ENCODE measurements at places on chromosomes 12 and 14.

- peak; percentile 27 for DNase-seq
Observed at GRCh38 chr12:13197526-13198143, 1.1 kb downstream of the EMP1 start.

DNA sequence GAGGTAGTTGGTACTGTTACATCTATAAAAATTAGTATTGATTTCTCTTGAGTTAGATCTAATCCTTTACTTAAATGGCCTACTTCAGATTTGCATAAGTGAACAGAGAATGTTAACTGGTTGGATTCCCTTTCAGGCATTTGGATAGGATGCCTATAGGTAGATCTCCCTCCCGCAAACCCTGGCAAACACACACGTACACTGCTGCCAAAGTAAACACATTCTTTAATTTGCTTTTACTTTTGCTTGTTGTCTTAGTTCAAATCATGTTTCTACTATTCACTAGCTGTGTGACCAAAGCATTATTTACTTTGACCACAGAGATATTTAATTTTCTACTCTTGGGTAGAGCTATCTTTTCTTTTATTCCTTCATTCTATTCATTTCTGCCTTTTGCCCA lies 936.1 kb upstream of the FBXO33 start:
- DNase-seq: no peak

DNA sequence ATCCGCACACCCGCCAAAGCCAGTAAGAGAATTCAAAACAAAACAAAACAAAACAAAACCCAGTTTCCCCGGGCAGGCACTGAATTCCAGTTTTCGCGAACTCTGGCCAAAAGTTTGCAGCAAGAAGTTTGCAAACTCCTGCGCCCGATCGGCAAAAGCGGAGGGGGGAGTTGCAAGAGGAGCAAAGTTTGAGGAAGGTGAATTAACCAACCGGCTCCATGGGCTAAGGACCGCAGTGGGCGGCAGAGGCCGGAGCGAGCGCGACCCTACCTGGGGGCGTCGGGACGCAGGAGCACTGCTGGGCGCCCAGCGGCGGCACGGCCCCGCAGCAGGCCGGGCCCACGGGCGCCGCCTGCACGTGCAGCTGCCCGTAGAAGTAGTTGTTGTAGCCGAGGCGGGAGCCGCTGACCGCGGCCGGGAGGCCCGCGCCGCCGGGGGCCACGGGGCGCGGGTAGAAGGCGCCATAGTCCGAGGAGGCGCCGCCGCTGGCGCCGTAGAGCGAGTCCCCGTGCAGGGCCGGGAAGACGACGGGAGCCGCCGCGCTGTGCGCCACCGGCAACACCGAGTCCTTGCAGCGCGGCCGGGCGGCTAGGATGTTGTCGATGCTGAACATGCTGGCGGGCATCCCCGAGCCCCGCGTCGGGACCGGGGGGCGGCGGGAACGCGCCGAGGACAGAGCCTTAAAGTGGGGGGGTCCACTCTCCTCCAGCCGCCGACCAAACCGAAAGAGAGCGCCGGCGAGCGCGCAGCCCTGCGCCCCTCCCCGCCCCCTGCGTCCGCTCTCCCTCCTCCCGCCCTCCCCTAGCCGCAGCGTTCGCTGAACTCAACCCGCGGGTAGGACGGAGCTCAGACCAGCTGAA lies at the start of gene GSC:
Gene GSC, minus strand, starts transcription at position 723 of the 860 bp plus-strand sequence. Its CDS starts 98 bp downstream, at position 625.
- DNase-seq: peak; percentile 32

DNA sequence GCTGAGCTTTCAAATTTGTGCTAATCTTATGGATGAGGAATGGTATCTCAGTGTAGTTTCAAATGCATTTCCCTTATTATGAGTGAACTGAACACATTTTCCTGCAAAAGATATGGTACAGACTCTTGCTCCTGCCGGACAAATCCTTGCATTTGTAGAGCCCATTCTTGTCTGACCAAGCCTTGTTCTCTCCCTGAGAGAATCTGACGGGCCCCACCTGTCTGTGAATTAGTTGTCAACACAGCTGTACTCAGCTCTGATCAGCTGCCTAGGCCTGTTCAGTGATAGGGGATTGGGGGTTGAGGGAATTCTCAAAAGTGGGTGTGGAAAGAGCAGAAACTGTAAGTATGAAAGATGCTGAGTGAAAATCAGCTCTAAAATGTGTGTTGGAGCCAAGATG lies 42.8 kb upstream of the SCN8A start:
- DNase-seq: no peak

DNA sequence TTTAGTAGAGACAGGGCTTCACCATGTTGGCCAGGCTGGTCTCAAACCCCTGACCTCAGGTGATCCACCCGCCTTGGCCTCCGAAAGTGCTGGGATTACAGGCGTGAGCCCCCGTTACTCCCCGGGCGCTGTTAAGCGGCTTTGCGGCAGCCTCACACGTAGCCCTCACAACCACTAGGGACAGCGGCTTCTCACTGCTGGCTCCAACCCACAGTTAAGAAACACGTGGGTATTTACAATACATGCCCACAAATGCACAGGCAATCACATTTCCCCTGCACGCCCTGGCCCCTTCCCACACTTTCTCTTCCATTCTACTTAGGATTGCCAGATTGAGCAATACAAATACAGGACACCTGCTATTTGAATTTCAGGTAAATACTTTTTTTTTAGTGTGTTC lies 37.0 kb upstream of the EIF5 start:
- DNase-seq: no peak

DNA sequence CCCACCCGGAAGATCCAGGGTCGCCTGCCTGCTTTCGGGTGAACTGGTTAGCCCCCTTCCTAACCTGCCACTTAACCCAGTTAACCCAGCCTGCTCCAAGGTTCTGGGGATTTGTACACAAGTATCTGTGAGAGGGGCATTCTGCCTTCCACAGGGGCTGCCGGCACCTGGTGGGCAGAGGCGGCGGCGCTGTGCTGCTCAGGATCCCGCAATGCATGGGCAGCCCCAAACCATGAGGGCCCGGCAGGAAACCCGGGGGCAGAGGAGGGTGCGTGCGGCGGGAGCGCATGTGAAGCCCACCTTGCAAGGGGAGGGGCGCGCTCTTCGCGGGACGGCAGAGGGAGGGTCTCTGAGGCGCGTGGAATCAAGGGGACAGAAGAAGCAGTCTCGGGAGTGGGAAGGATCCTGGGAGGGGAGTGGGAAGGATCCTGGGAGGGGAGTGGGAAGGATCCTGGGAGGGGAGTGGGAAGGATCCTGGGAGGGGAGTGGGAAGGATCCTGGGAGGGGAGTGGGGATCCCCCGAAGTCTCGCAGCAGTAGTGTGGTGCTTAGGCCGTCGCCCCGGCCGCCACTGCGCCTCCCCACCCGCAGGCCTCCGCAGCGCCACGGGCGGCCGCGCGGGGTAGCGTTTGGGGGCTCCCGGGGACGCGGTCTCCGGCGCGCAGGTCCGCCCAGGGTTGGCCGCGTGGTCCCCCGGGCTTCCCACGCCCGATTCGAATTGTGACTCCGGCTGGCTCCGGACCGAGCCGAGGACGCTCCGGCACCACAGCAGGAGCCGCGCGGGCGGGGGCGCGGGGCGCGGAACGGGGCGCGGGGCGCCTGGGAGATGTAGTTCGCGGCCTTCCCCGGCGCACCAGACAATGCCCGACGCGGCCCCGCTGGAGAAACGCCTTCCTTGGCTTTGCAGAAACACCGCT lies 4.9 kb upstream of the MTA1 start:
- DNase-seq: peak; percentile 83

DNA sequence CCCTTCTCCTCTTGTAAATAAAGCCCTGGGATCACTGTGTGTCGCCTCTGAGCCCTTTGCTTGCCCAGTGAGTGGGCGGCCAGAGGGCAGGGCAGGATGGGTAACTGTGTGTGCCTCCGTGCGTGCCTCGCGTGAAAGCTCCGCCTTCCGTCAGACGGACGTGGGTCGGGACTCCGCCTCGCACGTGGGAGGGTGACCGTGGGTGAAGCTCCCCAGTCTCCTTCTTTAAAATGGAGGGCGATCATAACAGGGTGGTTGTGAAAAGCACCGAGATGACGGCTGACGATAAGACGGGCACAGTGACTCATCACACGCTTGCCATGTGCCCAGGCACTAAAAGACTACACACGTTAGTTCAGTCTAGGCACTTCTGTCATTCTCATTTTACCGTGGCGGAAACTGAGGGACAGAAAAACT lies 9.2 kb downstream of the PHB2 start:
- DNase-seq: peak; percentile 63

GRCh38 chr12:10361622-10362021 lies 28.2 kb downstream of the KLRK1 start:
- DNase-seq: no peak

DNA sequence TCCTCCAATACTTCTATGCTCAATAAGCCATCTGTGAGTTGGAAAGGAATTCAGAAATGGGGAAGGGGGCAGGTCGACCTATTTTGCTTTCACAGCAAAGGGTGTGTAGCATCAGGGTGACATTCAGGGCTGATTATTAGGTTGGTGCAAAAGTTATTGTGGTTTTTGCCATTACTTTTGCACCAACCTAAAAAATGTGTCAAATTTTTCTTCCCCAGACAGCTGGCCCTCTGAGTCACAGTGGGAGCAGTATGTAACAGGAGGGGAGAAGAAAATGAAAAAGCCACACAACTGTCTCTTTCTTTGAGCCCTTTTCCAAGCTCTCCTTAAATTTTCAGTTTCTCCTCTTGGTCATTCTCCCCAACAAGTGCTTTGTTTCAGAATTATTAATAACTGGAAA lies 47.1 kb upstream of the GZMB start:
- no peak for DNase-seq

- DNase-seq: no peak
Observed at GRCh38 chr14:65258391-65258790, 154.1 kb upstream of the FUT8 start.

DNA sequence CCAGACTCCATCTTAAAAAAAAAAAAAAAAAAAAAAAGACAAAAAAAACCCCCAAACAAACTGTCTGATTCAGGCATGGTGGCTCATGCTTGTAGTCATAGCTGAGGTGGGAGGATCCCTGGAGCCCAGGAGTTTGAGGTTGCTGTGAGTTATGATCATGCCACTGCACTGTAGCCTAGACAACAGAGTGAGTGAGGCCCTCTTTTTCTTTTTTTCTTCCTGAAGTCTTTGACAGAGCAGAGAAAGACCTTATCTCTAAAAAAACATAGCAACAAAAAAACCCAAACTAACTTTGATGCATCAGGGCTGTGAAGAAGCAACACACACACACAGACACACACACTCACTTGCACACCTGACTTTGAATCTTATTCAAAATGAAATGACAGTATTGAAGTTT lies 7.7 kb upstream of the AMN1 start:
- no peak for DNase-seq

DNA sequence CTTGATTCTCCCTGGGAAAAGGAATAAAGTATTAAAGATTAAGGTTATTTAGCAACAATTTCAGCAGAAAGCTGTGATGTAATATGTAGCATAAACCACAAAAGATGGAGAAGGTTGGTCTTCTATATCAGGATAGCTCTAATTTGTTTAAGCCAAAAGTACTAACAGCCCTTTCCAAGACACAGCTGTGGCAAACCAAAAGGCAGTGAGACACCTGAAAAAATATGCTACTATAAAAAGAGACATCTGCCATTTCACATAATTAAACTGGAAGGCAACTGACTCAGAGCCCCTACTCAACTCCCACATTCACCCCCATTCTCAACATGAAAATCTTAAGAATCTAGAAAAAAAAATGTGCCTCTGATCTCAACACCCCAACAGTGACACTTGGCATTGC lies 390.2 kb upstream of the PRICKLE1 start:
- DNase-seq: no peak

- DNase-seq: no peak
Observed at GRCh38 chr12:128004383-128004938, 262.5 kb upstream of the TMEM132C start.

DNA sequence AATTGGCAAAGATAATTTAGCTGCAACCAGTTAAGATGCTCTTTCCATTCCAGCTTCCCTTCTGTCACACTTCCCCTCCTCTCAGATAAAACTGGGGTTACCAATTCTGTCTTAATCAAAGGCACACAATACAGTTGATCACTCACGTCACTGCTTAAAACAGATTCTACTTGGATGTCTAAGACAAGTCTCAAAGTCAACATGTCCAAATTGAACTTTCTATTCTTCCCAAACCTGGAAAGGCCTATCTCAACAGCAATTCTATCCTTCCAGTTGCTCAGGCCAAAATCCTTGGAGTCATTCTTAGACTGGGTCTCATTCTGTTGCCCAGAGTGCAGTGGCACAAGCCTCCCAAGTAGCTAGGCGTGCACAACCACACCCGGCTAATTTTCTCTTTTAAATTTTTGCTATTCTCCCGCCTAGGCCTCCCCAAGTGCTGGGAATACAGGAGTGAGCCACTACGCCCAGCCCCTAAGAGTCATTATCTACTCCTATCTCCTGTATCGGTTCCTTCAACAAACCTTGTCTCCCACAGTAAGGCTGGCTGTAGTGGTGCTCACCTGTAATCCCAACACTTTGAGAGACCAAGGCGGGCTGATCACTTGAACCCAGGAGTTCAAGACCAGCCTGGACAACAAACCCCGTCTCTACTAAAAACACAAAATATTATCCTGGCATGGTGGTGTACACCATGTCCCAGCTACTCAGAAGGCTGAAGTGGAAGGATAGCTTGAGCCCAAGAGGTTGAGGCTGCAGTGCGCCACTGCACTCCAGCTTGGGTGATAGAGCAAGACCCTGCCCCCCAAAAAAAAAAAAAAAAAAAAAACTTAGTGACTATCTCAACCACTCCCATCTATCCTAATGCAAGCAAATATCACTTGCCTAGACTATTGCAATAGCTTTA lies 4.7 kb downstream of the RPS29 start:
- DNase-seq: no peak

GRCh38 chr12:54398218-54398617 lies 13.7 kb upstream of the ZNF385A start:
- DNase-seq: no peak

- no peak for DNase-seq
Observed at GRCh38 chr12:104710940-104711689, 247.0 kb downstream of the SLC41A2 start.

- DNase-seq: no peak
Observed at GRCh38 chr14:104467641-104468040, 111.9 kb upstream of the C14orf180 start.

GRCh38 chr12:40802656-40803055 lies 110.4 kb downstream of the CNTN1 start:
- DNase-seq: no peak

DNA sequence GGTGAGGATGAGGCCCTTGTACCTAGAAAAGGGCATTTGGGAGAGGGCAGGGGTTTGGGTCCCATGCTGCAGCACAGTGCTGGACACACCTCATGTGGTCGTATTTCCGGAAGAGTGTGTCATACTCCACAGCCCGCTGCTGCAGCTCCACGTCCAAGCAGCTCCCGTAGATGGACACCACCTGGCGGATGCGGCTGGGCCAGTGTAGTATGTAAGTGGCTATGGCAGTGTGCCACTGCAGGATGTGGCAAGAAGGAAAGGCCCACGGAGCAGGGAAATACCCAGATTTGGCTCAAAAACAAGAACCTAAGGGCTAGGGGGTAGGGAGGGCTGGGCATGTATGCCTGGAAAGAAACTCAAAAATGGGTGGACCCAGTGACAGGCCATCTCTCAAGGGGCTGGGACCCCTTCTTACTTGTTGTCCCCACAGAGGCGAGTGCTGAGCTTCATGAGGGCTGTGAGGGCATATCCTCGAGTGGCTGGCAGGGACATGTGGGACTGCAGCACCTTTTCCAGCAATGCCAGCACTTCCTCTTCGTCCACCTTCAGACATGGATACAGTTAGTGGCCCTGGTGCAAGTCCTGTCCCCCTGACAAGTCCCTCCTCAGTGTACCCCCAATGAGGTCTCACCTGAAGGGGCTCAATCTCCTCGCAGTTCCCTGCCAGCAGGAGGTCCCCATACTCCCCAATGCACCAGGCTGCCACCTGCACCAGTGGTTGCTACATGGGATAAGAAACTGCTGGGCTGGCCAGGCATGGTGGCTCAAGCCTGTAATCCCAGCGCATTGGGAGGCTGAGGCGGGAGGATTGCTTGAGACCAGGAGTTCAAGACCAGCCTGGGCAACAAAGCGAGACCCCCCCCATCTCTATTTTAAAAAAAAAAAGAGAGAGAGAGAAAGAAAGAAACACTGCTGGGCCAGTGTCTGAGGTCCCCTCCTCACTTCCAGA lies 5.4 kb downstream of the AP1G2 start:
- DNase-seq: no peak
